ENCODE measurements at places on chromosomes 12 and 14. TPM values are rescaled to one million over a fixed set of nuclear protein-coding genes. Genes with fewer than 3 reads are reported as not detected.

GRCh38 chr12:123253641-123254459 is 17.8 kb downstream of the CDK2AP1 start:
- DNase-seq = no peak

DNA sequence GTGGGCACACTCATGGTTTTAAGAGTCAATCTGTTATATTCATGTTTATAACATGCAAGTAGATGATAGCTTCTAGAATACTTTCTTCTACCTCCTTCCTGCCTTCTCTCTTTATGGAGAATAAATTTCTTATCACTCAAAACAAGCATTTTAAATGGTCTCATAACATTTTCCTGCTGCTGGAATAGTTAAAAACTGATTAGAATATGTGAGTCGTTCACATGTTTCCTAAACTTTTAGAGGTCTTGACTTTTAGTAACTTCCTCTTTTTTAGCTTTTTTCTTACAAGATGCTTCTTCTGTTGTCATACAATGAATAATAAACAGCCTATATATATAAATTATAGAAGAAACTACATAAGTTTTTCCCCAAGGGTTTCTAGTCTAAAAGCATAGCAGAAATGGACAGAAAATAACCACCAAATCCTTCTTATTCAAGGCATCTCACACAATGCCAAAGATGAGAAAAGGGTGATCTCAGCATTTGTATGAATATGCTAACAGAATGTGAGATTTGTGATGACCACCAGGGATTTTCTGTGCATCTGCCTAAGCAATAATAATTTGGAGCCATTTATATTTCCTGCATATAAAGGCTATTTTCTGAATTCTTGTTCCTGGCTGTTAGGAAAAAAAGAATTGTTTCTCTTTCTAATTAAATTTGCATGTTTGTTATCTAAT is 127.8 kb downstream of the DAAM1 start:
- no peak for DNase-seq

DNA sequence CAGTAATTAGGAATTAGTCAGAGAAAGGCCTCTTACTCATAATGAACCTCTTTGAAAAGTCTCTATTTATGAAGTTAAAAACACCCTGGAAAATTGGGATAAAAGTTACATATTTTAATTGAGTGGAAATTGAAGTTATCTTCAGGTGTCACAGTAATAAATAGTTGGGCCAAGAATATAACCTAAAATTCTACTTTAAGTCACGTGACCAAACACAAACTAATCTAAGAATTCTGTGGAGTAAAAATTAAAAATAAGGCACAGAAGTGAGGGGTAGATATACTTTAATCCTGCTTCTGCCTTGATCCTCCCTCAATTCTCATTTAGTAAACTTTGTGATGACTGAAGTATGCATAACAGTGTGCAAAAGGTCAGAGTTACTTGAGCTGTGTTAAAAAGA is 226.4 kb downstream of the NAV3 start:
- DNase-seq = no peak

Gene DNAAF2
- total RNA-seq = 13.2 TPM

DNA sequence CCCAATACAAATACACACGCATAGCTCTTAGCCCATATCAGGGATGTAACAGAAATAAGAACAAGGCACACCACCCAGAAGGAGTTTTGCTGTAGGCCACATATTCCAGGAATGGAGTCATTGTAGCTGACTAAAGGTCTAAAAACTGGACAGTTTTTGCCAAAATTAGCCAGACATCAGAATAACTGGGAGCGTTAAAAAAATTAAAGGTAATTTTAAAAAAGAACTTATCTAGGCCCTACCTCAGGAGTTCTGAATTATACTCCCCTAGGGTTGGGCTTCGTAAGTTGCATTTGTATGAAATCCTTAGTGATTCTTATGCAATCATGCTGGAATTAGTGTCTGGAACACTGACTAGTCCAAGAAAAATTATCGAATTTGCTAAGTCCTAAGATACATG is 987.7 kb downstream of the GALC start:
- DNase-seq = no peak

- no peak for DNase-seq
Observed at GRCh38 chr12:69000540-69001243, 67.7 kb upstream of the CPM start.

- no peak for DNase-seq
Observed at GRCh38 chr12:13223941-13224340, 27.4 kb downstream of the EMP1 start.

DNA sequence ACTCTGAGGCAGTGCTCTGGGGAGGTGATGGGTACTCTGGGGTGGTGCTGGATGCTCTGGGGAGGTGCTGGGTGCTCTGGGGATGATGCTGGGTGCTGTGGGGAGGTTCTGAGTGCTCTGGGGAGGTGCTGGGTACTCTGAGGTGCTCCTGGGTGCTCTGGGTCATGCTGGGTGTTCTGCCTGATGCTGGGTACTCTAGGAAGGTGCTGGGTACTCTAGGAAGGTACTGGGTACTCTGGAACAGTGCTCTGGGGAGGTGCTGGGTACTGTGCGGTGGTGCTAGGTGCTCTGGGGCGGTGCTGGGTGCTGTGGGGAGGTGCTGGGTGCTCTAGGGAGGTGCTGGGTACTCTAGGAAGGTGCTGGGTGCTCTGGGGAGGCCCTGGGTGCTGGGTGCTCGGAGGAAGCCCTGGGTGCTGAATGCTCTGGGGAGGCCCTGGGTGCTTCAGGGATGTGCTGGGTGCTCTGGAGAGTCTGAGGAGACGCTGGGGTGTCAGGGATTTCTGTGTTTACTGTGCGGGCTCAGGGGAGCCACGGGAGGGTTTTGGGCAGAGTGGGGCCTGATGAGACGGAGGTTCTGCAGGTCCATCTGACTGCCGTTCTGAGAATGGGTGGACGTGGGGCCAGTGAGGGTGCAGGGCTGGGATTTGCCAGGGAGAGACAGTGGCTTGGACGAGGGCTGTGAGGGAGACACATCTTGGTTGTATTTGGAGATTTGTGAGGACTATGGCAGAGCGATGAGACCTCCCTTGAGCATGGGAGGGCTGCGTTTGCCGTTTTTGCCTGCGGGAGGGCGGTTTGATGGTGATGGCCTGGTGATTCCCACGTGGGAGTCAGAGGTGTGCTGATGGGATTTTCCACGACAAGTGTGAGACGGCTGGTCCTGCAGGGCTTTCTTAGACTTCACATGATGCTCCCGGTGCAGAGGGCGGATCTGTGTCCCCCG is 30.0 kb downstream of the MMP17 start:
- DNase-seq = no peak

GRCh38 chr12:24034160-24034559 is 84.7 kb upstream of the SOX5 start:
- no peak for DNase-seq

- no peak for DNase-seq
Observed at GRCh38 chr12:27844366-27845090, 64.5 kb upstream of the MANSC4 start.

- DNase-seq = no peak
Observed at GRCh38 chr12:86233126-86233525, 23.1 kb downstream of the MGAT4C start.

- no peak for DNase-seq
Observed at GRCh38 chr12:62517887-62518286, 51.3 kb downstream of the MON2 start.

Gene MDGA2
- 0.27 TPM for total RNA-seq

- DNase-seq = no peak
Observed at GRCh38 chr12:131751335-131751734, 40.4 kb downstream of the SFSWAP start.

DNA sequence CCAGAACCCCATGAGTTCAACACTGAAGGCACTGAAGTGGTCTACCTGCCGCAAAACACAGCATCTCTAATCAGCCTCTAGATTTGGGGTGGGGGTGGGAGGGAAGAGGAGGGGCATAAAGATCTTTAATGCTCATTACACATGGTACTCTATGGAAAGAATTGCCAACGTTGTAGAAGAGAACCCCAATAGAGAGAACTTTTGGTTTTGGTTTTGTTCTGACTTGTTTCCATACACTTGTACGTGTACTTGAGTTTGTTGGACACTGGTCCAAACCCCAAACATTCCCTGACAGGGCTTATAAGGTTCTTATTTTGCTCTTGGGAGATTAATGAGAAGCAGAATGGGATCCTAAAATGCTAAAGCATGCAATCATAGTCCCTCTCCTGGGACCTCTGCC is 31.0 kb downstream of the GNPTAB start:
- no peak for DNase-seq

Gene ERBB3
- 0.27 TPM for total RNA-seq

Gene TCL1B
- not detected for total RNA-seq

Gene LUM
- 0.27 TPM for total RNA-seq

Gene TAS2R31
- total RNA-seq = 5.1 TPM

Gene TGFB3
- total RNA-seq = 2.2 TPM

Gene ANAPC5
- total RNA-seq = 118 TPM

DNA sequence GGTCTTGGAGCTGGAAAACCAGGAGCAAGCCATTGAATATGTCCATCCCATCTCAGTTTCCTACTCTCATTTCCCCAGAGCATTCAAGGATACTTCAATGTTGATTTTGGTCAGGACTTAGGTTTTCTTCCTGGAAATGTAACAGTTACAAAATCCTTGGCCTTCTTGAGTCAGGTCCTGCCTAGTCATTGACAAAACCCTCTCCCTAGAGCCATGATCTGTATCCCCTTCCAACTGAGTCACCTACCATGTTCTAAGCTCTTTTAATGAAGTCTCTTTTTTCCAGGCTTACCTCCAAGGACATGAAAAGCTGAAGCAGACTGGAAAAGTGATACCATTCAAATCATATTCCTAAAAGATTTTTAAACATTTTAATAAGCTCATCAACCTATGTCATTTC is 549.2 kb downstream of the GALC start:
- DNase-seq = no peak

Gene DAO
- not detected for total RNA-seq

DNA sequence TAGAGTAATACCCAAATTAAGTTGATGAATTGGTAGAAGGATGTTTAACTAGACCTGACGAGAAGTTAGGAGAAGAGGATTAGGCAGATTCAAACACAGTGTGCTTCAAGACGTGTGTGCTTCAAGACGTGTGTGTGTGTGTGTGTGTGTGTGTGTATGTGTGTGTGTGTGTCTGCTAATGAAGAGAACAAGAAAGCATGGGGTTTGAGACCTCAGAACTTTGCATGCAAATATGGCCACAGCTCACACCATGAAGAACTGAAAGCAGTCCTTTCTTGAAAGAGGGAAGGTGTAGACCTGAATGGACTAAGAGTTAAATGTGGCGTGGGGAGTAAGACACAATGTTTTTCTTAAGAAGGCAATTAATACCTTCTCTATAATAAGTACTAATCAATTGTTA is 32.5 kb upstream of the SSPN start:
- DNase-seq = no peak

Gene SYNE3
- 15.1 TPM for total RNA-seq

Gene MIP
- under 0.01 TPM for total RNA-seq

GRCh38 chr14:76067536-76067935 is 82.0 kb downstream of the IFT43 start:
- DNase-seq = no peak

GRCh38 chr12:21169878-21170472 is 39.0 kb downstream of the SLCO1B1 start:
- peak; percentile 57 for DNase-seq

DNA sequence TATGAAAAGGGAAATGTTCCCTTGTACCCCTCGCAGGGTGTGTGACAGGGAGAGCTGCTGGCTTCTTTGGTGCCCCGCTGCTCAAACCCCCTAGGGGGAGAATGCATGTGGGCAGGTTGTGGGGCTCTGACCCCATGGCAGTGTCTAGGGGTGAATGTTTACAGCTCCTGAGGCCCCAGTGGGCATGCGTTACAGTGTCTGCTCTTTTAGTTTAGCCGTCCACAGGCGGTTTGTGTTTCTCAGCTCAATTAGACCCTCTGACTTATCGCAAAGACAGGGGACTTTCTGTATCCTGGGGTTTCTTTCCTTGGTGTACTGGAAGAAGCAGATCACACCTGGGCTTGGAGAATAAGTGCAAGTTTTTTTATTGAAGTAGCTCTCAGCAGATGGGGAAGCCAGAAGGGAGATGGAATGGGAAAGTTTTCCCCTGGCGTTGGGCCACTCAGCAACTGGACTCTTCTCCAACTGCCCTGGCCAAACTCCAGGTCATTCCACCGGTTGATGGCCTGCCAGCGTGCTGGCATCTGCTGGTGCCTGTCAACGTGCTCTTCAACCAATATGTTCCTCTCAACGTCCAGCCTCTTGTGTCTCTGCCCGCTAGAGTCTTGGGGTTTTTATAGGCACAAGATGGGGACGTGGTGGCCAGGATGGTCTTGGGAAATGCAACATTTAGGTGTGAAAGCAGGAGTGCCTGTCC is 720.9 kb downstream of the FSCB start:
- no peak for DNase-seq

GRCh38 chr14:96925422-96925821 is 128.2 kb downstream of the VRK1 start:
- DNase-seq = no peak

DNA sequence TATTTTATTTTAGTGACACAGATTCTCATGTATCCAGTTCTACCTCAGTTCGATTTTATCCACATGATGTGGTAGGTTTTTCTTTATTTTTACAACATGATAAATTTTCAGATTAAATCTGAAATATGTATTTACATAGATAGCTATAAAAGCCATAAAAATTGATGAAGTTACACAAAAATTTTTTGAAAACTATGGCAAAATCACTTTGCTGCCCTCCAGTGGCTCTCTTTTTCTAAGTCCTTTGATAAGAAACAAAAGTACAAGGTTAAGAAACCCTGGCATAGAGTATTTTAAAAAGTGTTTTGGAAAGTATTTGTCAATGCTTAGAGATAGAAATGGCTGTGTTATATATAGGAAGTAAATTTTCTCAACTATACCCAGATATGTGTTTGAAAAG is 104.2 kb downstream of the PCNX1 start:
- DNase-seq = no peak

DNA sequence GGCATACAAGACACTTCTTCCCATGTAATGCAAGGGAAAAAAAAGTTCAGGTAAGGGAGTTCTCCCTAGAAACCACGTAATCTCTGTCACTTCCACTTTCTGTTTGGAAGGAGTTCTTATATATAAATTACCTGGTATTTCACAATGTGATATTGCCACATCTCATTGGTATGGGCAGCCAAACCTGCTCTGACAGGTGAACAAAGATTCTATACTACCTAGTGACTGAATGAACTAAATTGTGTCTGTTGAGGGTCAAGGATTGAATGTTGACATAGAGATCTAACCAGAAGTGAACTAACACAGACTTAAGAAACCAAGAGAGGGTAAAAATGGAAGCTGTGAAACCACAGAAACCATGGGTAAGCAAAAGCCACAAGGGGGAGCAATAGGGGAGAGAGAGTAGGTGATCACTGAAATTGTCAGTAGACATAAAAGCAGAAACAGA is 161.3 kb downstream of the RPL10L start:
- DNase-seq = no peak

All from hematopoietic multipotent progenitor cell (in vitro differentiated cells).